ENCODE measurements at places on chromosomes 4 and X. TPM values are rescaled to one million over a fixed set of nuclear protein-coding genes. Genes with fewer than 3 reads are reported as not detected.

The C4orf17 gene
- not detected for total RNA-seq

The FGFR3 gene
- total RNA-seq, result 19.5 TPM

DNA sequence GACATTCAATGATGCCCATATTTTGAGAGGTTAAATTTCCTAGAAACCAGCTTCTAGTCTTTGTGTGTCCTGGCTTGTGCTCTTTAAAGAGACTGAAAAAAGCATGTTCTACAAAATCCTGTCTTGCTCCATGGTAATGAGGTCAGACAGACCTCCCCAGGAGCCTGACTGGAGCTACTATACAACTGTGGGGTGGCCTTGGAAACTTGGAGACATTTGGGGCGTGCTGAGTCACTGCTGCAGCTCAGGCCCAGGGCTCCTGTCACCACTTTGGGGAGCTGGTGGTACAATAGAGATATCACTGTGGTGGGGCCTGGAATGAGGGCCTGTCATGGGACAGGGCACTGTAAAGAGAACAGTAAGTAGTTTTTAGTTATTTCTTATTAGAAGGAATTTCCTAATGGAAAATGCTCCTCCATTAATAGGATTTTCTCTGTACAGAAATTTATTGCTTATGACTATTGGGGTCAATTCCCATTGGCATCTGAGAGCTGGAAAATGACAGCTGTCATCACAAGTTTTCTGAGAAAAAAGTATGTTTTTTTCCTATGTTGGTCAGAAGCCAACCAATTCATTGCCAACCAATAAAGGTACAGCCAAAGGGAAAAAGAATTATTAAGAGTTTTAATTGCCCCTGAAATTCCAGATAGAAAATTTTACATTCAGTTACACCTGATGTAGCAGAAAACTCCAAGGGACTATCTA, 207.4 kb upstream of the JADE1 start:
- H3K4me1 ChIP-seq, result no peaks in the 10 kb centered on the region
- peak; percentile 30 for DNase-seq
- no peaks in the 10 kb centered on the region for H3K36me3 ChIP-seq
- H3K27me3 ChIP-seq, result no peaks in the 10 kb centered on the region

DNA sequence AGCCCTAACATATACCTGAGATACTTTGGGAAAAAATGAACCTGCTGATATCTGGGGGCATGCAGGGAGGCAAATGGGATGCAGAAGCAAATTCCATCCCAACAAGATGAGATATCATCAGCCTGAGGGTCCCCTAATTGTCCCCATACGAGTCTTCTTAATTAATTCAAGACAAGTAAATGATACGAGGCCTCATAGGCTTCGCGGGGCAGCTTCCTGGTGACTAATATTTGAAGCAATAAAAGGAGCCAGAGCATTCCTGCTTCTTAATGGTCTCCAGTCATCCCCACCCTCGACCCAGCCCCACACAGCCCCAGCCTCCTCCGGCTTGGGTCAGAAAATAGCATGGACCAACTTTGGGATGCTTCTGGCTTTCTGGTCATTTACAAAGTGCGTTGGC, 99.6 kb upstream of the MSX1 start:
- H3K36me3 ChIP-seq, result no peaks in the 10 kb centered on the region
- H3K4me1 ChIP-seq, result peaks cover 18% of the 10 kb centered on the region
- no peak for DNase-seq
- H3K27me3 ChIP-seq, result peaks cover 14% of the 10 kb centered on the region
- H3K4me3 ChIP-seq, result no peak overlapping the region

- H3K4me3 ChIP-seq, result peak overlapping the region; percentile 42
- H3K27ac ChIP-seq, result no peak overlapping the region
- H3K4me1 ChIP-seq, result peaks cover 8% of the 10 kb centered on the region
- peak; percentile 50 for DNase-seq
- H3K27me3 ChIP-seq, result peaks cover 60% of the 10 kb centered on the region
Measured at GRCh38 chrX:150363561-150364346, 637 bp downstream of the MAMLD1 start.

Data from H1 (cell line).